ENCODE measurements at places on chromosomes 16 and 17.

DNA sequence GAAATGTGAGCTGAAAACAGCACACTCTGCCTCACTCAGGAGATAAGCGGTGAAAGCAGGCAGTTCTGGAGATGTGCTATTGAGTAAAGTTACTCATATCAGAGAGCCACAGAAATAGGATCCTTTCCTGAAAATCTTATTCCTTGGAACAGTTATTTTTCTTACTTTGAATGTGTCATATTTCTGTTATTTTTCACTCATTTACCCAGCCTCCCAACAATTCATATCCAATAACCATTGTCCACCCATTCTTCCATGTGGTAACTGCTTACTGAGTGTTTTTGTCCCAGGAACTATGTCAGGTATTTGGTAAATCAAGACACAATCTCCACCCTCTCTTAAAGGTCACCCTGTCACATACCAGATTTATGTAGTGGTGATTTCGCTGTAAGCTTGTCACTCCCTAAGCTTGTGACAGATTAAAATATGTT is 144.9 kb downstream of the PARN start:
- no peak for DNase-seq

DNA sequence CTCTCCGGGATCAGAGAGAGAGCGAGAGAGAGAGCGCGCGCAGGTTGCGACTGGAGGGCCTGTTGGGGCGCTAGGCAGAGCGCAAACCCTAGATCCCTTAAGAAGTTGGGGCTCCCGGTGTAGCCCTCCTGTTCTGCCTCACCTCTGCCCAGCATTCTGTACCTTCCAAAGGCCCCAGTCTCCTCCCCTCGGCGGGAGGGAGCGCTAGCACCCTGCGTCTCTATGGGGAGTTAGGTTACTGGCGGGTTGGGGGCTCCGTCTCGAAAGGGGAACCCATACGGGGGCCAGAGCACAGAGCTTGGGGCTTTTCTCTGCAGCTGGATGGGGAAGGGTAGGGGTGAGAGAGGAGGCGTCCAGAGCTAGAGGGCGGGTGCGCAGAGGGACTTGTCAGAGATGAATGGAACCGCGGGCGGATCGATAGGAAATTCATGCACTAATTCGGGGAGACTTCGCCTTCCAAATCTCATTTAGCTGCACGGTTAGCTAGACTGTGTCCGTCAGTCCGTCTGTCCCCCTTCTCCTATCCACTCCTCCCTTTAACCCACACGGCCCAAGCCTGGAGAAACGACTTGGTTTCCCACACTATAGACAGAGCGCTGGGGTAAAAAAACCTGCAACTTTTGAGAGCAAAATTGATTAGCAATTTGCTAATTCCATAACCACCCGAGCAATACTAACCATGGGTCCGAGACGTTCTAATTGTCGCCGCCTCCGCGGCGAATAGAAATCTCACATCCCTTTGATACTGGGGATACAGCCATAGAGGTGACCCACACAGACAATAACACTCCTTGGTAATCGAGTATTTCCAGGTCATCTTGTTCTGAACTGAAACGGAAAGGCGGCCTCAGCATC is 693 bp upstream of the HOXB4 start:
- no peak for DNase-seq

GRCh38 chr17:60535382-60536279 is 9.6 kb upstream of the APPBP2 start:
- no peak for DNase-seq

DNA sequence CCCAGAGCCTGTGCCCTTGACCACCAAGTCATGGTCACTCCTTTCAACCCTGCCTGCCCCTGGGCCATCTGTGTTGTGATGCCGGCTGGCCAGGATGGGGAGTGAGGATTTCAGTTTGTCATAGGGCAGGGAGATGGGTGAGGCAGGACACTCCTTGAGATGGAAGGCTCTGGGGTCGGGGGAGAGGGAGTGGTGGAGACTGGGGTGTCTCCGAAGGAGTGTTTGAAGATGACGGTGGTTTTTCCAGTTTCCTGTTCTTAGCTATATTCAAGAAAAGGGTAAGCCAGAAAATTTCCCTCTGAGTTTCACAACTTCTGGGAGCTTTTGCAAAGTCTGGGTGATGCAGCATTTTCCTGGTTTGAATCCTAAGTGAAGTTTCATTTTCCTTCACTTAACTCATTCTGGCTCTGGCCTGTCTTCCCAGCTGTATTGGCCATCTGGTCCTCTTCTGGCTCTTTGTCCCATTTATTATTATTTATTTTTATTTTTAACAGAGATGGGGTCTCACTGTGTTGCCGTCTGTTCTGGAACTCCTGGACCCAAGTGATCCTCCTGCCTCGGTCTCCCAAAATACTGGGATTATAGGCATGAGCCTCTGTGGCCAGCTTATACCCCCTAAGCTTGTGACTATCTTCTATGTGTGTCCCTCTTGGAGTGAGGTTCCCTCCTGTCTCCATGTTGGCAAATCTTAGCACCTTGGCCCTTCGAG is 27.7 kb downstream of the ABCC1 start:
- DNase-seq, result no peak

DNA sequence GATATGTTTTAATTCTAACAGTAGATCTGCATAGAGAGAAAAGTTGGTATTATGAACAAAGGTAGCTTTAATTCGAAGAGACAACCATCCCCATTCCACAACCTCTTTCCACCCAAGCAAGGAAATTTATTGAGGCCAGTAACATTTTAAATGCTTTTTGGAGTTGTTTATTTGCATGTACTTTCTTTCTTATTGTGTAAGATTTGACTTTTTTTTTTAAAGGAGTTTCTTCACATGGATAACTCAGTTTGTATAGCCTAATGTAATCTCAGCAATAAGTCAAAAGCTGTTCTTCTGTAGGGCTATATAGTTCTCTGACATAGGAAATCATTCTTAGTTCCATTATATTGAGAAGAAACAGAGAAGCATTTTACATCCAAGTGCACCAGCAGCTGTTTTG is 163.3 kb downstream of the PRKCA start:
- DNase-seq, result no peak

GRCh38 chr17:42518755-42519545 is 17.1 kb upstream of the NAGLU start:
- peak; percentile 96 for DNase-seq

DNA sequence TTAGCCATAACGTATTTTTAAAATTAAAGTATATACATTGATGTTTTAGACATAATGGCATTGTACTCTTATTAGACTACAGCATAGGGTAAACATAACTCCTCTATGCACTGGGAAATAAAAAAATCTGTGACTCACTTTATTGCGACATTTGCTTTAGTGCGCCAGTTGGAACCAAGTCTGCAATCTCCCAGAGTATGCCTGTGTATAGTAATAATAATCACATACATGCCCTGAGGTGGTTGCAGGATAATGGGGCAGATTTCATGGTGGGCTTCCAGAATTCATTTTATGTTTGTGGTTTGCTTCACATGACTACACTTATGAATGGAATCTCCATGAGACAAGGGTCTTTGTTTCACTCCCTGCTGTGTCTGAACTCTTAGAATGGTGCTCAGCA is 66.9 kb upstream of the N4BP1 start:
- DNase-seq, result no peak

DNA sequence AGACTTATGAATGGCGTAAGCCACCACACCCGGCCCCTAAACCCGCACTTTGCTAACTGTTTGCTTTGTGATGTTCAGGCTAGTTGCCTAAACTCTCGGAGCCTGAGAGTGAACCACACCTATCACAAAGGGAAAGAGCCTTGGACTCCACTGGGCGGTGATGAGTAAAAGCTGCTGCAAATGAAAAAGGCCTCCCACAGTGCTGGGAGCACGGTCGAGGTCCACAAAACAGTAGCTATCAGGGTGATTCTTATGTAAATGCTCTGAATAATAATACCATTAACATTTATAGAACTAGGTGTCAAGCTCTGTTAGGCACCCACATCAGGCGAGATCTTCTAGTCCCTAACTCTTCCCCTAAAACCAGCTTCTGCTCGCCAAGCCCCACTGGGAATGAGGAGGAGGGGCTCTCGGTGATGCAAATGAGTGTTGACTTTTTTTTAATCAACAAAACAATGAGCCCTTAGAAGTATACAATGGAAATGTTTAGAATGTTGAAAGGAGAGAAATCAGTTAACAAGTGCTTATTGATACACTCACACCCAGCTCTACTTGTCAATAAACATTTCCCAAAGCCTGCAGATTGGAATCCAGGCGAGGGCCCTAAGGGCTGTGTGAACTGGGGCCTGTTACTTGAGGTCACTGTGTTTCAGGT is 19.8 kb downstream of the FBRS start:
- DNase-seq, result no peak

- DNase-seq, result no peak
These were observed 6.8 kb downstream of the OR1F1 start for GRCh38 chr16:3194792-3195191.

- no peak for DNase-seq
These were observed 9.4 kb downstream of the ITGAX start for GRCh38 chr16:31364421-31364820.

DNA sequence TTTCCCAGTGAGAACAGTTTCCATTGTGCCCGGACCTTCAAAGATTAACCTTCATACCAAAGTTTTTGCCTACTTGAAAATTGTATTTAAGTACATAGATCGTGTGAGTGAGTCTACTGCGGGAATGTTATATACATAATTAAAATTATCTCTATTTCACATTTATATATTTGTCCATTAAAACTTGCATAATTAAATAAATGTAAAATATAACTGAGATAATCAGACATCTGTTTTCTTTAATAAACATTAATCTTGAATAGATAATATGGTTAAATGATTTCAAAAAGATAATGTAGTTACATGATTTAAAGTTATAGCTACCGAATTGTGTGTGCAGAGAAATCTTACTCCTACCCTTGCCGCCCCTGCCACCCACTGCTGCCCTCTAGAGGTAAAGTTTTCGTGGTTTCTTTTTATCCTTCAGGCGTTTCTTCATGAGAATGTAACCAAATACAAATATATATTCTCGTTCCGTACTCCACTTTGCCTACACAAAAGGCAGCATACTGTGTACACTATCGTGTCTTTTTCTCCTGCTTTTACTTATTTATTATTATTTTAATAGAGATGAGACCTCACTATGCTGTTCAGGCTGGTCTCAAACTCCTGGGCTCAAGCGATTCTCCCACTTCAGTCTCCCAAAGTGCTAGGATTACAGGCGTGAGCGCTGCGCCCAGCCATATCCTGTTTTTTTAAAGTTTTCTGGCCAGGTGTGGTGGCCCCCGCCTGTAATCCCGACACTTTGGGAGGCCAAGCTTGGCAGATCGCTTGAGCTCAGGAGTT is 35.6 kb downstream of the RPA1 start:
- peak; percentile 71 for DNase-seq

- DNase-seq, result no peak
These were observed 41.2 kb downstream of the KIAA0513 start for GRCh38 chr16:85068746-85069145.

DNA sequence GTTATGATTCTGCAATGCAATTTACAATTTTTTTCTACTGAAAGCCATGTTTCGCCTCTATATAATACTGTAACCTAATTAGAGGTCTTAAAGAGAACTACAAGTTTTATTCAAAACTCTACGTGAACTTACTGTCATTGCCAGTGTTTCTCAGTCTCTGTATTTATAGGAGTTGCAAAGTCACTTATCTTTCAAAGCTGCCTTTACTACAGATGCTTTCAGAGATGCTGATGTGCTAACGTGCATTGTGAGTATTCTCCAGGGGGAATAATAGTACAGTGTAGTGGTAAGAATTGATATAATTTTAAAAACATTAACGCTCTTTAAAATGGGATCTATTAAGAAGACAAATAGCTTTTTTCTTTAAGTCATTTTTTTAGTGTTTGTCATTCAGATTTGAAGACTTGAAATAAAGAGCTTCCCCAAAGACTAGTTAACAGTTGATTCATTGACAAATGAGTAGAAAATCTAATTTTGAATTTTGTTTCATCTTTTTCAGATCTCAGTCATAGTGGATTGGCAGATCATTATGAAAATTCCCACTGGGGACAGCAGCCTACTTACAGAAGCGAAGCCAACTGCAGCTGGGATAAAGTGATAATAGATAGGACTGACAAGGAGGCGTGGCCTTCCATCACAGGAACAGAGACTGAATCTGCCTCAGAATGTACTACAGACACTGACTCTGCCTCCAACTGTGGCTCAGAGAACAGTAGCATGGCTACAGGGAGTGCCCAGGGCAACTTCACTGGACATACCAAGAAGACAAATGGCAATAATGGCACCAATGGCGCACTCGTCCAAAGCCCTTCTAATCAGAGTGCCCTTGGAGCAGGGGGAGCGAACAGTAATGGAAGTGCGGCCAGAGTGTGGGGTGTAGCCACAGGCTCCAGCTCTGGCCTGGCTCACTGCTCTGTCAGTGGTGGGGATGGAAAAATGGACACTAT is 79.9 kb downstream of the TMC6 start:
- no peak for DNase-seq

DNA sequence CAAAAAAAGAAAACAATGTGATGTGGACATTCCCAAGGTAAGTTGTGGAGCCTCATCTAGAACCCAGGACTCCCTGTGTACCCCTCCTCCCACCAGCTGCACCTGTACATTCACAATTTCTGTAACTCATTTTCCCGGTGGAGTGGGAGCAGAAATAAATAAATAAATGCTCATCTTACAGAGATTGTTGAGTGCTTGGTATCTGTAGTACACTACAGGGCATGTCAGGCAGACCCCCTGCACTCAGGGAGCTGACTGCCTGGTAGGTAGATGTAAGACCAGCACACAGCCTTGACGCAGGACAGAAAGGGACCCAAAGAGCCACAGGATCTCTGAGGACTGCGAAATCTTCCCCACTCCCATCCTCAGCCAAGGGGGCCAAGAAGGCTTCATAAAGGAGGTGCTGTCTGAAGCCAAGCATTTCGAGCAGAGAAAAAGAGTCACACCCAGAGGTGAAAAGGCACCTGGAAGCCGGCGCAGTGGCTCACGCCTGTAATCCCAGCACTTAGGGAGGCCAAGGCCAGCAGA is 6.5 kb downstream of the EIF1 start:
- no peak for DNase-seq

DNA sequence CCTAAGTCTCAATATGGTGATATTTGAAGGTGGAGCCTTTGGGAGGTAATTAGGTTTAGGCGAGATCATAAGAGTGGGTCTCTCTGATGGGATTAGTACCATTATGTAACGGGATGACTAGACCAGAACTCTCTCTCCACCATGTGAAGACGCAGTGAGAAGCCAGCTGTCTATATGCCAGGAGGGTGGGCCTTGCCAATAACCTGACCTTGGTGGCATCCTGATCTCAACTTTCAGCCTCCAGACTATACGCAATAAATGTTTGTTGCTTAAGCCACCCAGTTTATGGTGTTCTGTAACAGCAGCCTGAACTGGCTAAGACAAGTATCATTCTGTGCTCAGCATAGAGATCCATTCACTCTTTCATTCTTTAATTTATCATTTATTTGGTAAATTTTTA is 167.2 kb upstream of the CDH11 start:
- DNase-seq, result no peak

GRCh38 chr16:23282568-23282967 is 19.5 kb upstream of the SCNN1B start:
- DNase-seq, result no peak

DNA sequence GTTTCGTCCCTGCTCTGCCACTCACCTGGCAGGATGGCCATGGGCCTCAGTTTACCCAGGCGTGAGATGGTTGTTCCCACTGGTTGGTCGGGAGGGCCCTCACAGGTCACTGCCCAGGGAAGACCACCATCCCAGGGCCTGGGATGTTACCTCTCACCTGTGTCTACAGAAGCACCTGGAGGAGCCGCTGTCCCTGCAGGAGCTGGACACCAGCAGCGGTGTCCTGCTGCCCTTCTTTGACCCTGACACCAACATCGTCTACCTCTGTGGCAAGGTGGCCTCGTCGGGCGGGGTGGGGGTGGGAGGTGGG is 4.1 kb downstream of the CORO1A start:
- no peak for DNase-seq
